ENCODE measurements at places on chromosomes 11 and 22.

- no peak for DNase-seq
These were observed at the start of gene NAALAD2 for GRCh38 chr11:90134478-90135003. Gene NAALAD2, plus strand, starts transcription at chr11:90134663. Its CDS starts 96 bp downstream, at chr11:90134759.

DNA sequence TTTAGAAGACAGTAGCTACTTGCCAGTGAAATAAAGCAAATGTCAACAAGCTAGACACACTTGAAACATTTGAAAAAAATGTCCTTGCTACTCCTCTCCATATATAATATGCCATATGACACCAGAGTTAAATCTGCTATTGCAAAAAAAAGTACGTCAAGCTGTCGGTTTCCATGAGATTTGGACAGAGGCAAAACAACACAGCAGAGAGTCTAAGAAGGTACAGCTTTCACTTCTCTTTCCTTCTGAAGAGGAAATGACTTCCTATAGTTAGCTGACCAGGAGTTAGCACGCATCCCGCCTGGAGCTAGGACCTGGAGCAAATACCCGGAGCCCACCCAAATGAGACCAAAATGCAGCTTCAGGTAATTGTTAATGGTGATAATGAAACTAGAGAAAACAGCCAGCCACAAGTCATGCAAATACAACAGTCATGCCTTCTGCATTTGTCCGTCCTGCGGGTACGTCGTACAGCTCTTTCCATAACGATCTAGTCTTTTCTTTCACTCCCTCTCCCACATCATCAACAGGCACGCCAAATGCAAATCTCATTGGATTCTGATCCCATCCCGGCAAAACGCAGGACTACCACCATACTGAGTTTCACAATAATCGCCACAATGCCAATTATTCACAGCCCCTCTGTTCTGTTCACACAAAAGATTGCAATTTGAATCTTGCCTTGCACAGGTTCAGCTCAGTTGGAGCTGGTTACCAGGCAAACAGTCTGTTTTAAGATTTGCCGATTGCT lies 395.0 kb upstream of the CCDC90B start:
- DNase-seq = no peak

DNA sequence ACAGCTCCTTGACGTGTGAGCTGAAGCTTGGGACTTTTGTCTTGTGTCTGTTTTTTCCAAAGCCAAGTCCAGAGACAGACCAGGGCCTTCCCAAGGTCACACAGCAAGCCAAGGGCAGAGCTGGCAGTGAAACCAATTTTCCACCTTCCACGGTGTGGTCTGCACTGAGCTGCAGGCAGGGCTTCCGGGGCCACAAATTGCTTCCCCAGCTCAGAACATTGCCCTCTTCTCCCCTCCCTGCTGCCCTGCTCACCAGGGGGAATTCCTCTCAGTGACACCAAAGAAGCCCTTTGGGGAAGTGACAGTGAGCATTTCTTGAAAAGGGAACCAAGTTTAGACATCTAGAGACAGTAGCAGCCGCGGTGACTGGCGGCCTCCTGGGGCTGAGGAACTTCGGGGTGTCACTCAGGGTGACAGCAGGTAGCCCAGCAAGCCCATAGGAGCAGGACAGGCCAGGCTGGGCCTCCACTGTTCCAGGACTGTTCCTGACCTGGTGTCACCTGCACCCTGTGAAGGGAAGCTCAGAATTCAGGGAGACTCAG lies 9.2 kb downstream of the FXYD2 start:
- no peak for DNase-seq

- DNase-seq = no peak
These were observed 29.2 kb downstream of the INCENP start for GRCh38 chr11:62153087-62153395.

GRCh38 chr22:37650463-37651136 lies 7.9 kb upstream of the PDXP start:
- no peak for DNase-seq

GRCh38 chr11:60757231-60757800 lies 649 bp downstream of the MS4A15 start:
- DNase-seq = no peak

- DNase-seq = no peak
These were observed 423.5 kb upstream of the B3GAT1 start for GRCh38 chr11:134835561-134835960.

DNA sequence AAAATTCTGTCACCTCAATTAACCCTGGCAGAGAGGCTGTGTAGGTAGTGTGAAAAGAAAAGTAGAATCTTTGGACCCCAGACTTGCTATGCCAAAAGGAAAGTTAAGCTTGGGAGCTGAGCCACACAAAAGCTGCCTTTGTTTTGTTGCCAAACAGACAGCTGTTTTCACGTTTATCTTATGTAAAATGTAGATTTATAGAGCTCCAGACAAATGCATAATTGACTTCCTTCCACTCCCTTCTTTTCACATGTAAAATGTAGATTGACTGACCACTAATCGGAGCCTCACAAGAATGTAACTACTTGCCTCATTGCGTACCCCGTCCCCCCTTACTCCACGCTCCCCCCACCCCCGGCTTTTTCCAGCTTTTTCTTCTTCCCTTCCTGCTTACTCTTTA lies 2302.2 kb upstream of the RAG2 start:
- no peak for DNase-seq

All from NCI-H2081 treated with DMSO at 0.1 percent for 48 hours (cell line).